ENCODE measurements at places on chromosomes 11 and 22.

- no peak for DNase-seq
These were observed 640.8 kb downstream of the FAM181B start for GRCh38 chr11:82092904-82093303.

GRCh38 chr11:73680687-73681086, 34.3 kb downstream of the PLEKHB1 start:
- DNase-seq = no peak

- DNase-seq = no peak
These were observed 258.4 kb downstream of the DYNC2H1 start for GRCh38 chr11:103367650-103368049.

DNA sequence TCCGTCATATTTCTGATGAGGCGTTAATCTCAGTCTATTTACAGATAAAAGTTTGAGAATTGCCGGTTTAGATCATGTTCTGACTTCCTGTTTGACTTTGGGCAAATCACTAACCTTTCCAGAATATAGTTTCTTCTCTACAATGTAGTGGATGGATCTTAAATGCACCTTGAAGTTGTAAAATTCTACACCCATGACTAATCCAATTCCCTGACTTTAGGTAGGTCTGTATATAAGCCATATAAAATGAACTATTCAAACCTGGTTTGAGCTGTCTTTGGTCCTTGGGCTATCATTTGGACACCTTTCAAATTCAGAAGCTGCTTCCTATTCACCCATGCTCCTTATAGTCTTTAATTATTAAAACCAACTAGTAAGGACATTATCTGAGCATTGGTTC, 52.2 kb upstream of the BLID start:
- DNase-seq = no peak

GRCh38 chr11:61974766-61975631, 7.6 kb upstream of the FTH1 start:
- DNase-seq = peak; percentile 52

- DNase-seq = no peak
These were observed 395.0 kb upstream of the CCDC90B start for GRCh38 chr11:83681031-83681781.

GRCh38 chr11:16876837-16877236, 137.4 kb downstream of the PLEKHA7 start:
- DNase-seq = no peak

GRCh38 chr22:43152003-43152356, 621 bp downstream of the TSPO start:
- DNase-seq = no peak

GRCh38 chr11:66123902-66124301, 53.8 kb downstream of the PACS1 start:
- no peak for DNase-seq

GRCh38 chr22:32544953-32545558, 70.4 kb downstream of the FBXO7 start:
- DNase-seq = no peak

GRCh38 chr22:47445212-47445611, 682.8 kb downstream of the TBC1D22A start:
- DNase-seq = no peak

- no peak for DNase-seq
These were observed 133.0 kb upstream of the C11orf58 start for GRCh38 chr11:16605389-16605893.

- DNase-seq = no peak
These were observed 59.6 kb downstream of the MTNR1B start for GRCh38 chr11:93028960-93029522.

- DNase-seq = peak; percentile 40
These were observed 1.3 kb downstream of the PARVB start for GRCh38 chr22:44025171-44026065.

DNA sequence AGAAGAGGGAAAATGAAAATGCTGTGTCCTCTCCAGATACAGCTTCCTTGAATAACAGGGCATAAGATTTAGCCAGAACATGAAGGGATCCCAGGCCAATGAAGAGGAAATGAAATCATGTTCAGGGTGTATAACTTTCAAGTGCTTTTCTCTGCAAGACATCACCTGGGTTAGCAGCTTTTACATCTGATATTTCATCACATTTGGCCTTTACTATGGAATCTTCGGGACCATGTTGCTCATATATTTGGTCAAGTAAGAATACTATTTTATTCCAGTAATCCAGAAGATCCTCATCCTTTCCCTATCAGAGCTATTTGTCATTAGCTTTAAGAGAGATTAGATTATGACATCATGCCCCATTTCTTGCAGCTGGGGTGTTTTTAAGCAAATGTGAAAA, 66.3 kb upstream of the OR5AK2 start:
- no peak for DNase-seq

- no peak for DNase-seq
These were observed 560.8 kb downstream of the ETS1 start for GRCh38 chr11:128026596-128026995.

GRCh38 chr11:78586452-78587046, 11.9 kb upstream of the NARS2 start:
- peak; percentile 7 for DNase-seq

DNA sequence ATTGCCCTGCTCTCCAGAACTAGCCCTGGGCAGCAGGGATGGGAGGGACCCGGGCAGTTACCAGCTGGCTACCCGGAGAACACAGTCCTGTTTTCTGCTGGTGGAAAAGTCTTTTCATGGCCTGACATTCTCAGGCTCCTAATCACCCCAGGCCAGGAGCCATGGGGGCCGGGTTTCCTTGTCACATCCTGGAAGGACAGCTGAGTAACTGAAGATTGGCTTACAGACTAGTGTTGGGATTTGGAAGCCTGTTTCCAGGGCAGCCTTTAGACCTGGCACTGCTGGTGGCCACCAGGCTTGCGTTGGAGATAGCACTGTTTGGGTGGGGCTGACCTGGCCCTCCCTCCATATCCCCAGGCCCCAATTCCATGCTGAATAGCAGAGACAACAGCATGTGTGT, 349.0 kb downstream of the CTTN start:
- DNase-seq = no peak

DNA sequence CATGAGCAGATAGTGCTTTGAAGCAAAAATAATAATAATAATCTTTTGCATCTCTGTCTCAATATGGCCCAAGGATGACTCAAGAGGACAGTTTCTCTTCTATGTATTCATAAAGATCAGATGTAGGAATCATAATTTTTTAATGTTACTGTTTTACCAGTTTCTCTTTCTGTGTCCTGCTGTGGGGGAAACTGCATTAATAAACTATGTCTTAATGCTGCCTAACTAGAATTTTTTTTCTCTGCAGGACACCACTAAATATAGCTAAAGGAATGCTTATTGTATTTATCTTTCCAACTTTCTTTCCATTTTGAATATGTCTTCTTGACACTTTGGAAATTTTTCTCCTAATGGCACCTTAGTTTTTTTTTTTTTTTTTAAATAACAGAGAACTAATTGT, 6.5 kb downstream of the FJX1 start:
- no peak for DNase-seq

DNA sequence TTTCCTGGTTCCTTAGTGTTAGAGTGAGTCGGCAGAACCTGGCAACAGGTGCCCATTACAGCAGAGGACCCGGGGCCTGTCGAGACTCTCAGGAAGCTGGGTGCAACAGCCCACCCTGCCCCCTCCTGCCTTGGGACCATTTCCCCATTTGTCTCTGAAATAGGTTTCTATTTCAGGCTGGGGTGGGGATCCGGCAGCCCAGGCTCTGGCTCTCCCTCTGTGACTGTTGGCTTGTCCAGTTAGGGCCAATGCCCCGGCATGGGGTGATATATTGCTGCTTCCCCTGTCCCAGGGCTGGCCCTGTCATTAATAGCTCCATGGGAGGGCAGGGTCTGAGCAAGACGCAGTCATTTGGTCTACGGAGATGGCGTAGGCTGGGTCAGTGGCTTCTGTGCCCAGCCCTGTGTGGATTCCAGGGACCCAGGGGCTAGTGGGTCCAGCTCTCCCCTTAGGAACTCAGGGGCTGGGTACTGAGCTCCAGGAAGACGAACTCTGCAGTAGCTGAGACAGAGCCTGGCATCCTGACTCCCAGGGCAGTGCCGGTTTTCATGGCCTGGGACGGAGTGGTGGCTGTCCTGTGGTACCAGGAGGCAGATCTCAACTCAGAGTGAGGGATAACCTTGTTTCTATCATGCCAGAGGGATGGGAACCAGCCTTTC, 2.7 kb downstream of the P2RY6 start:
- no peak for DNase-seq

GRCh38 chr11:114348200-114349191, 51.8 kb downstream of the C11orf71 start:
- DNase-seq = peak; percentile 7

DNA sequence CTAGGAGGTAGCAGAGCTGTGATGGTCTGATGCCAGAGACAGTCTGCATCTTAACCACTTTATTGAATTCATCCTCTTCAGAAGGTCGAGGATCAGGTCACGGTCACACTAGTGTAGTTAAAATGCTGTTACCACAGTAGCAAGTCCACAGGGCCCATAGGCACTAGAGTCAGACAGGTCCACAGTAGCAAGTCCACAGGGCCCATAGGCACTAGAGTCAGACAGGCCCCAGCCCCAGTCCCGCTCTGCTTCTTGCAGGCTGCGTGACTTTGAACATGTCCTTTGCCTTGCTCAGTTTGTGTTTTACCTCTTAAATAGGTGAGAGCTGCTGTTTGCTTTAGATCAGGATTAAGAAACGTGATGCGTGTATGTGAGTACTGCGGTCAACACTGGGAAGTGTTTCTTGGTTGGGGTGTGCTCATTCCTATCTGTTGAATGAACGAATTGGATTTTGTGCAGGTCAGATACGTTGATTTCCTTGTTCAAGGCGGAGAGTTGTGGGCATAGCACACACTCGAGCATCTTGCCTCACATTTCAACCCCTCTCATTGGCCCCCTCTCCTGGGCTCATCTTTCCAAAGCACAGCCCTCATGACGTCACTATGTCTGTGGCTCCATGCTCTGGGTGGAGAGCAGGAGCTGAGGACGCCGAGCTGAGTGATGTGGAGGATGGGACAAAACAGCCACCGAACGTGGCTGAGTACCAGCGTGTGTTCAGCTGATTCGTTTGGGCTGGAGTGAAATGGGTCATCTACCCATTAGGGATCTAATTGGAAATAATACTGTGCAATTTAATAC, 191.7 kb downstream of the TBC1D22A start:
- no peak for DNase-seq

All from SHP77 treated with DMSO at 0.1 percent for 48 hours (cell line).